ENCODE measurements at places on chromosomes 5 and 9.

- DNase-seq = peak; percentile 74
Observed at GRCh38 chr9:20356403-20357036, 265.8 kb downstream of the MLLT3 start.

- peak; percentile 39 for DNase-seq
Observed at GRCh38 chr5:160470437-160471361, 49.0 kb downstream of the PTTG1 start.

DNA sequence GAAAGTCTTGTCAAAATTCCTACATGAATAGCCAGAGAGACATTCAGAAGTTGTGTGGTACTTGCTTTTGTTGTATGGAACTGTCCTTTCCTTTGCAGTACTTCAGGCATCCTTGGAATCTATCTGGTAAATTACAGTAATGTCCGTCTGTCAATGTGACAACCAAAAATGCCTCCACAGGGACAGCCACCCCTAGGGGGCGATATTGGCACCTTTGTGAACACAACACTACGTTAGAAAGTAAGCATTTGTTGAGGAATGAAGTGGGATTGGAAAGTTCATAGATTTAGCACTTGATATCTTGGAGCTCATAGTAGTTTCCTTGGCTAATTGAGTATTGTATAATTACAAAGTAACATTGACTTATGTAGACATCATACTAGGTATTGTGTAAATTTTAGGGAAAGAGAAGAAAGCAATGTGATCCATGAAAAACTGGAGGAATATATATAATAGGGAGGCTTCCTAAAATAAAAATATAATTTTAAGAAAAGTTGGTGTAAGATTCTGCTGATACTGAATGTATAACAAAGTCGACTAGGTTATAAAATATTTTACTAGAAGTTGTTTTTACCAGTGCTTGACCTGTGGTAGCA lies 32.7 kb downstream of the TMEFF1 start:
- DNase-seq = no peak

GRCh38 chr9:106964822-106965525 lies 102.0 kb downstream of the ZNF462 start:
- DNase-seq = no peak
